ENCODE measurements at places on chromosomes 1 and 21.

- DNase-seq = no peak
Observed at GRCh38 chr1:67367370-67368045, 59.8 kb downstream of the IL12RB2 start.

GRCh38 chr1:217105437-217105836 is 382.2 kb upstream of the ESRRG start:
- DNase-seq = no peak

DNA sequence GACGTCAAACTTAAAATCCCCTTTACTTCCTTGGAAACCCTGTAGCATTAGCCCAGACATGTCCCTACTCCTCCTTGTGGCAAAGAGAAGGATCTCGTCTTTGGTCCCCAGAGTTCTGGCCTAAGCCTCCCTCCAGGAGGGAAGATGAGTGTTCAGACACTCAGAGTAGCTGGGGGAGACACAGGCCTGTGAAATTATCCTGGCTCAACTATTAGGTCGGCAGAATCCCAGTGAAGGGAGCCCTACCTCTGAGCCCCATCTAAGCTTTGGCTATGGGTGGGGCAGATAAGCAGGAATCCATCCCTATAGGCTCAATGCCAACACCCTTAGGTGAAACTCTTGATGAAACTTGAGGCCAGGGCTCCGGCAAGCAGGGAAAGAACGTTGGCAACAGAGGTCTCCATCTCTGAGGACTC is 1.7 kb upstream of the SFN start:
- DNase-seq = no peak

- DNase-seq = no peak
Observed at GRCh38 chr1:25046194-25046532, 116.1 kb upstream of the RUNX3 start.

DNA sequence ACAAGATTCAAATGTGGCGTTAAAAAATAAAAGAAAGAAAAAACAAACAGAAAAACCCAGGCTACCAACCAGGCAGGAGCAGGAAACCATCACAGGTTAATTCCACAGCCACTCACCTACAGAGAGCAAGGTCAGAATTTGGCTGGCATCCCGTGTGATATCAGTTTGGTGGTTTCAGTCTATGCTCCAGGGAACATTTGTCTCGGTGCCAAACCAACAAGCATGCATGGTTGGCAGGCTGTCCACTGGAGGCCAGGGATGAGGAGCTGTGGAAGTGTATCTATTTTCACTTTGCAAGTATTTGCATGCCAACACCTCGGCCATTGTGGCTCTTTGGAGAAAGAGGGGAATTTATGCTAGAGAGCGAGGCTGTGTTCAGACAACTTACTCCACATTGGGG is 53.1 kb upstream of the PROX1 start:
- DNase-seq = no peak

- no peak for DNase-seq
Observed at GRCh38 chr1:18020021-18020817, 87.4 kb upstream of the IGSF21 start.

DNA sequence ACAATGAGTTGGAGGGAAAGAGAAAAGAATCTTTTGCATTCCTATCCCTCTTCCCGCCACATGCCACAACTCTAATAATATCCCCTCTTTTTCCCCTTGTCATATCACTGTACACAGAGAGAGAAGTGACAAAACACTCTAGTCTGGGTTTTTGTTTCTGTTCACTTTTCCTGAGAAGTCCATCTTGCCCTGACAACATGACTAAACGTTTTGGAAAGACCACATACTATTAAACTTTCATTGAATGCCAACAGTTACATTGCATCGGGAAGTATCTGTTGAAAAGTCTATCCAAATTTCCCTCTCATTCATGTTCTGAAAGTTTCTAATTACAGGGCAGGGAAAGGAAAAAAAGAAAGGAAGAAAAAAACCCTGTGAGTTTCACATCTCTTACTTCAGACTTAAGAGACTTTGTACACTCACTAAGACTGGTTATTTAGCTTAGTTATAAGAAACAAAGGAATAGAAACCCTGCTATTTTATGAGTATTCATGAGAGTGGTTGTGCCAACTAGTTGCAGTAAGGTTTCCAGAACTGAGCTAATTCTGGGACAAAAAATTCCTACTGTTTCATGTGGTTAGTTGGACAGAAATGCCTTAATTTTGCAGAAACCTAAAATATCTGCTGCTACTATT is 16.9 kb downstream of the PLA2G4A start:
- no peak for DNase-seq

DNA sequence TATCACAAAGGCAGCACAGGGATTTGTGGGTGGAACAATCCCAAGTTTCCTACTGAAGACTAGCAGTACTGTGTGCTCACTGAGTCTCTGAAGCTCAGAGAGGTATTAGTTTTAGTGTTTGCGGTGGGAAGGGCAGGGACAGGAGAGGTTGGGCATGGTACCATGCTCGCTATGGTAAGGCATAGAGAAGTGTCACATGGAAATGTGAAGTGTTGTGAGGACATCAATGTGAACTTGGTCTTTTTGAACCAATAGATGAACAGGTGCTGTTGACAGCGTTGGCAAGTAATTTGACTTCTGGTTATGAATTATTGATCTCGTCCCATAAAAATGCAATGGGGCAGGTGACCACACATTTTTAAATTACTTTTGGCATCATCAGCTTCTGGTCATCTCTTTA is 55.8 kb upstream of the ADAMTS1 start:
- DNase-seq = no peak

DNA sequence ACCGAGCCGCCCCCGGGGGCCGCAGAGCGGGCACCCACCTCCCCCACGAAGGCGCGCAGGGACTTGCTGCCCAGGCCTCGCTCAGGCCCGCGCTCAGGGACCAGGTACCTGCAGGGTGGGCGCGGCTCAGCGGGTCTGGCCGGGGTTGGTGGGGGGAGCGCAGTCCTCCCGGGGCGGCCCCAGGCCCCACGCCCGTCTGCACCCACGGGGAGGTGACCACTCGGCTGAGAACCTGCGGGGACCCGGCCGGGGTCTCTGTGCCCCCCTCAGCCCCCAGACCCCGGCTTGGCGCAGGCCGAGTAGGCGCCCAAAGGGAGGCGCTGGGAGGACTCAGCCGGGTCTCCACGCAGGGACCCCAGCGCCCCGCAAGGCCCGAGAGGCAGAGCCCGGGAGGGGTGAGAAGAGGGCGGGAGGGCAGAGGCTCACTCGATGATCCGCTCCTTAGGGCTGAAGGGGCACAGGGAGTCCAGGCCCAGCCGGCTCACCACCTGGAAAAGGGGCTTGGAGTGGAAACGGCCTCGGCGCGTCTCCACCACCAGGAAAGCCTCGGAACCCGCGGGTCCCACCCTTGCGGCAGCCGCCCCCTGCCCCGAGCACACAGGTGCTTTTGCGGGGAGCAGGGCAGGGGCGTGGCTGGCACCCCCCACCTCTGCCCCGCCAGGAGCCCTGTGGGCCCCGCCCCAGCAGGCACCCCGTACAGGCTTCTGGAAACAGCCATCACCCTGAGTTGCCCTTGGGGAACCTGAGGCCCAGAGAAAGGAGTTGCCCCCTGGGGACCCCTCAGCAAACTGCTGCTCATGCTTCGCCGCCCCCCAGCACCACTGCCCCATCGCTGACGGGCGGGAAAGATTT is 9.3 kb downstream of the FTCD start:
- DNase-seq = no peak

- peak; percentile 7 for DNase-seq
Observed at GRCh38 chr1:1398677-1399186, 403 bp downstream of the CCNL2 start.

DNA sequence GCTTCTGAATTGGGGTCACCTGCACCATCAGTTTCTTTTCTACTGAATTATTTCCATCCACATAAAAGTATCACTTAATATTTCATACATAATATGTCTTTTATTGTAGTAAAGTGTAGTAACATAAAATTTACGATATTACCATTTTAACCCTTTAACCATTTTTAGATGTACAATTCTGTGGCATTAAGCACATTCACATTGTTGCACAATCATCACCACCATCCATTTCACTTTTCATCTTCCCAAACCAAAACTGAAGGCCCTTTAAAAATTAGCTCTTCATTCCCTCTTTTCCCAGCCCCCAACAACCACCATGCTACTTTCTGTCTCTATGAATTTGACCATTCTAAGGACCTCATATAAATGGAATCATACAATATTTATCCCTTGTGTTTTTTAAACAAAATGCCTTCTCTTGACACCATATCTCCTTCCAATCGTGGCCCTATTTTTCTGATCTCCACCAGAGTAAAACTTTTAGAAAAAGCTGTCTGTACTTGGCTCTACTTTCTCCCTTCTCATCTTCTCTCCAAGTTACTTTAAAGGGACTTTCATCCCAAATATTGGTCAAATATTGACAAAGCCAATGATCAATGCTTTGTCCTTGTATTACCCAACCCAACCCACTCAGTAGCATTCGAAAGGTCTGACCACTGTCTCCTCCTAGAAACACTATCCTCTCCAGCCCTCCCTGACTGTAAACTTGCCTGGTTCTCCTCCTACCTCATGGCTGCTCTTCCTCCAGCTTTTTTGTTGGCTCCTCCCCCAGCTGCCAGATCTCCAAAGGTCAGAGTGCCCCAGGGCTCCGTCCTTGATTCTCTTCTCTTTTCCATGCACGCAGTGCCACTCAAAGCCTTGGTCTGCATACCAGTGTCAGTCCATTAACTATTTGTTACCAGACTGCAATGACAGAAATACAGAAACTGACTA is 44.7 kb downstream of the SLC30A10 start:
- DNase-seq = no peak

DNA sequence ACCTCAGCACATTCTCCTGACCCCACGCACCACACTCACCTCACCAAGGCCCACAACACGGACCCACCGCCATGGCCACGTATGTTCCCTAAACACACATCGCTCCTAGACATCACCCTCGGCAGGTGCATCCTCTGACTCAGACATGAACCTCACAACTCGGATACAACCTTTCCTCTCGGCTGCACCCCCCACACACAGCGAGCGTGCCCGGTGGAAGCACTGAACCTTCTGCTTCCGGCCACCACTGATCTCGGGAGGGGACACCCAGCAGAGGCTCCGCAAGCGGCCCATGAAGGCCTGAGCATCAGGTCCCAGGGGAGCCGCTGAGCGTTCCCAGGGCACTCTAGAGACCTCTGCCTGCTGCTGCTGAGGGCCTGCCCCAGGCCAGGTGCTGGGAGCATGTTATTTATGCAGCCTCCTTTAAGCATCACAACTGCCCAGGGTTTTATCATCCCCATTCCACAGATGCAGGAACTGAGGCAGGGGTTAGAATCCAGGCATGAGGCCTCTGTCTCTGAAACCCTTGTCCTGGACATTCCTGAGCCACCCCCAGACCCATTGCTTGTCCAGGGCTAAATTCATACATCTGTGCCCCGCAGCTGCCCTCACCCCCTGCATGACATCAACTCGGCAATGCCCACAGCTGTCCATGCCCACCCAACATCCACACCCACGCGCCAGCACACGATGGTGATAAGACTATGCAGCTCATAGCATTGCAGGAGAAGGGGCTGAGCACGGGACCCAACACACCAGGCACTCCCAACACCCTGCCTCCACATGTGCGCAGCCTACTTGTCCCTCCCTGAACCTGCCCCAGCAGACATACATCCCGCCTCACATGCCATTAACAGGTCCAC is 27.0 kb downstream of the SDC3 start:
- no peak for DNase-seq

DNA sequence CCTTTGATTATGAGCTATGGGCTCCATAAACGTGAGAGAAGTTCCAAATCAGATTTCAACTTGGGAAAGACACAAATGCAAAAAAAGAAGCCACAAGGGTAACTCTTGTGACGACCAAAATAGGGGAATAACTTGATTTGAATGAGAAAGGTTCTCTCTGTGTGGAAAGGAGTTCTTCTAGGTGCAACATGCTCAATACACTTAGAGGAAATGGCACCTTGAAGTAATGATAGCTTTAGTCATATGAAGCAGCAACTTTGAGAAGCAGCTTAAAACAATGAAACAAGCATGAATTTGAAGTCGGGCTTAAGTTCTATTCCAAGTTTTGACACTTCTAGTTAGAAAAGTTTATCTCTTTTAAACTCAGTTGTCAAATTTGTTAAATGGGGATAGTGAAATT is 21.8 kb upstream of the RGS1 start:
- no peak for DNase-seq

DNA sequence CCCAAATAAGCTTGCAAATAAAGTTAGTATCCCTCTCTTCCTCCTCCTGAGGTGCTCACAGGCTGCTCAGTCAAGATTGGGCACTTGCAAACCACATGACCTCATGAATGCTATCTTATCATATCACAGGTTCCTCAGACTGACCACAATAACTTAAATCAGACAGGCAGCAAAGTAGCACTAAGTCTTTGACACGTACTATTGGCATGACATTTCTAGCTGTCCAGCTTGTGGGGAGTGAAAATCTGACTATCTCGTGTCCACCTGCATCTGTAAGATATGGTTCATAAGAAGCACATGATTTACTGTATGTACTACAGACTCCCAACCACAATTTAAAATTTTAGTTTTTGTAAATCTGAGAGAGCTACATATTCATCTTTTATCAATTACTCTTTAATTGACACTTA is 58.0 kb upstream of the GFI1 start:
- DNase-seq = no peak

DNA sequence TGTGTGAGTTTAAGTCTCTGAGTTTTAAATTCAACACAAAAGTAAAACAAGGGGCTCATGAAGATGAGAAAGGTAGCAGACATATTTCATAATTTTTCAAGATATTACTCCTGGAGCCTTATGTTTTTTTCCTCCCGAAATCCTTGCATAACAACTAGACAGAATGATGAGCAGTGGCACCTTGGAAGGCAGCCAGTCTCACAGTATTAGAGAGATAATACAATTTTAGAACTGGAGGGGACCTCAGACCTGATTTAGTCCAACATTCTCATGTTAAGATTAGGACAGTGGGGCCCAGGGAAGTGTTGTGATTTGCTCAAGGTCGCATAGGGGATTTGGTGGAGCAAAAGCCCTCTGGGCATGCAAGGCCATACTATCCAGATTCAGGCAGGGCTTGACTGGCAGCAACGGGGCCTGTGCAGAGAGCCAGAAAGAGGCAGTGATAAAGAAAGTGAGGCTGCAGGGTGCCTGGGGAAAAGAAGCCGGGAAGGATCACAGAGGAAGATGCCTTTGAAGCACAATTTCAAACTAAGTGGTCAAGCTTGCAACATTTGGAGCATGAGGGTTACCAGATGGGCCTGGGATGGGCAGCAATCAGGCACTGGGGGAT is 31.4 kb upstream of the BCL9 start:
- DNase-seq = no peak

- DNase-seq = no peak
Observed at GRCh38 chr1:83110156-83110555, 888.8 kb downstream of the TTLL7 start.

DNA sequence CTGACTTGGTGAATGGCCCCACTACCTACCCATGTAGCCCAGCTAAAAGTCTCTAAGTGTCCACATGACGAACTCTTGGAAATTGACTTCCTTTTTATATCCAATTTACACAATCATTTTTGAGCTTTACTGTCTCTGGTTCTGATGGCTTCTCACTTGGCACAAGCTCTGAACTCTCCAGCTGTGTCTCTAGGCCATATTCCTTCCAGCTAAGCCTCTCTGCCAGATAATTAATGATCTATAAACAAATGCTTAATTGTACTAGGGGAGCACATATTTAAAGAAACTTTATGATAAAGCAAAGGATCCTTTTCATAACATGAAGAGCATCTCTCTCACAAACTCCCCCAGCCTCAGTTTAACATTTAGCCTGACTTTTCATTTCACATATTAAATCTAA is 16.3 kb upstream of the BEND5 start:
- no peak for DNase-seq

GRCh38 chr21:34544032-34544496 is 32.1 kb upstream of the KCNE1 start:
- DNase-seq = peak; percentile 72

- no peak for DNase-seq
Observed at GRCh38 chr1:40649592-40649930, 15.9 kb downstream of the RIMS3 start.

GRCh38 chr1:29461115-29461739 is 224.9 kb downstream of the PTPRU start:
- DNase-seq = no peak
